Neural crest cell (in vitro differentiated cells): ENCODE measurements at places on chromosomes 3 and 15.
A peak's percentile ranks its signal among the peaks of the same experiment; 100 is the strongest.

- no peak for DNase-seq
These were observed 153.0 kb upstream of the CGNL1 start for GRCh38 chr15:57223345-57223744.

- DNase-seq: no peak
These were observed 185.8 kb upstream of the UBE3A start for GRCh38 chr15:25624504-25625177.

GRCh38 chr15:78565951-78566774 lies 843 bp downstream of the CHRNA5 start:
- peak; percentile 8 for DNase-seq

GRCh38 chr3:47612178-47612577 lies 33.5 kb upstream of the CSPG5 start:
- DNase-seq: no peak

- DNase-seq: no peak
These were observed 487.2 kb upstream of the FRG2C start for GRCh38 chr3:75176937-75177336.

- DNase-seq: no peak
These were observed 80.6 kb upstream of the PRR20G start for GRCh38 chr3:127368186-127369032.

- no peak for DNase-seq
These were observed 87.8 kb upstream of the SEC13 start for GRCh38 chr3:10408680-10409079.

DNA sequence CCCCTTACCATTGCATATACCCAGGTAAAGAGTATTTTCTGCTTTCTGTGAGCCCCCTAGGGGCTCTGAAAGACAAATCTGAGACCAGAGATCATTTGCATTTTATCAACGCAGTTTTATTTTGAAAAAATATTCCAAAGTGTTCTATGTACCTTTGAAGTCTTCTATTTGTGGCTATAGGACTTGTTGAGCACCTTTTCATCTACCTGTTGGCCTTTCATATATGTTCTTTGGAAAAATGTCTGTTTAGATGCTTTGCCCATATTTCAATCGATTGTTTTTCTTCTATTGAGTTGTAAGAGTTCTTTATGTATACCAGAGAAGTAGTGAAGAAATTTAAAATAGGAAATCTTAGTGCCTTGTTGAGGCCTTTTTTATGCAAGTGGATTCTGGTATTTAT lies 94.0 kb downstream of the LRRC28 start:
- DNase-seq: no peak

DNA sequence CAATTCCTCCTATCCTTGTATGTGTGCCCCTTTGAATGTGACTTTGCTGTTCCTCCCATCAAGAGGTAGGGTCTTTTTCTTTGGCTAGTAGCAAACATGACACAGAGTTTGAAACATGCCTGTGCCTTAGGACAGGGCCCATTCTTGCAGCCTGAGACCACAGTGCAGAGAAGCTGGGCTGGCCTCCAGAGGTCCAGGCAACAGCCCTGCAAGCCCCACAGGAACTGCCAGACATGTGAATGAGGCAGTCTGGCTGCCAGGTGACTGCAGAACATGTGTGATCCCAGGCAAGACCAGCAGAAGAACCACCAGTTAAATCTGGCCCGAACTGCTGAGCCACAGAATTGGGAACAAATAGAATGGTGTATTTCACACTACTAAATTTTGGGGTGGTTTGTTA lies 1.2 kb upstream of the HGD start:
- no peak for DNase-seq

DNA sequence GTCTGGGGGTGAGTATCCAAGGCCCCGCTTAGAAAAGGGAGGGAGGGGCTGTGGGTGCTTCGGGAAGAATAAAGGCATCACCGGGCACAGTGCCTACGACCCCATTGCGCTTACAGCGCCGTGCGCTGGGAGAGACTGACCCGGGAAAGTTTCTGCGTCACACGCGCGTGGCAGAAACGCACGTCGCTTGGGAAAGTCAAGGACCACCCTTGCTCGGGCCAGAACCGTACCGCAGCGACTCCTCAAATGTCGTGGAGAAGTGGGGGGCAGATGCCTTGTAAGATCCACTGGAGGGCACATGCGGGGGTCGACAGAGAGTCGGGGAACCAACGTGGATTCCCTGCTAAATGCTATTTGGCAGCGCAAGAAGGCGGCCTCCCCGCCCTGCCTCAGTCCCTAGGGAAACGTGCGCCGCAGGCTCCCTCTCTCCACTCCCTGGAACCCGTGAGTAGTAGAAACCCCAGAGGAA lies 2.4 kb downstream of the ADAMTS9 start:
- no peak for DNase-seq

- no peak for DNase-seq
These were observed 67.2 kb downstream of the LIPC start for GRCh38 chr15:58498821-58499580.

GRCh38 chr3:41600616-41601015 lies 361.3 kb downstream of the ULK4 start:
- no peak for DNase-seq

GRCh38 chr3:160049038-160049437 lies 60.4 kb downstream of the IL12A start:
- DNase-seq: no peak

GRCh38 chr3:160643994-160644393 lies 33.0 kb upstream of the ARL14 start:
- DNase-seq: no peak

GRCh38 chr3:42177068-42177800 lies 86.1 kb downstream of the TRAK1 start:
- DNase-seq: no peak

DNA sequence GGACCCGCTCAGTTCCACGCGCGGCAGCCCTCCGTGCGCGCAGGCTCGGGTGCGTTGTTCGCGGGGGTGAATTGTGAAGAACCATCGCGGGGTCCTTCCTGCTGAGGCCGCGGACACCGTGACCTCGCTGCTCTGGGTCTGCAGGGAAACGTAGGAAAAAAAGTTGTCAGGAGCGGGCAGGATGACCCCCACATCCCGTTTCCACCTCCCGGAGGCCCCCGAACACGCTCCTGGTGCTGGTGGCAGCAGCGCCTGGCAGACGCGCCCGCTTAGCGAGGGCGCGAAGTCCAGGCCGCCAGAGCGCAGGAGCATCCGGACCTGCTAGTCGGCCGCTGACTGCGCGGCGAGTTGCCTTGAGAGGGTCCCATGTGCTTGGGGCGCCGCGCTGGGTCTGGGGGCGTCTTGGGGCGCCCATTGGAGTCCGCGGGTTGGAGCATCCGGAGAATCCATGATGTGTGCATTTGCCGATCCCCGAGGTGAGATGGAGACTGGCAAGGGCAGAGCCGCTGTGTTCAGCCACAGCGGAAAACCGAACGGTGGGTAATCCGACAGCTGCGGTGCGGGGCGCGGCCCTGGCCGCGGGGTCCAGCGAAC lies 520 bp downstream of the GREM1 start:
- DNase-seq: peak; percentile 5

DNA sequence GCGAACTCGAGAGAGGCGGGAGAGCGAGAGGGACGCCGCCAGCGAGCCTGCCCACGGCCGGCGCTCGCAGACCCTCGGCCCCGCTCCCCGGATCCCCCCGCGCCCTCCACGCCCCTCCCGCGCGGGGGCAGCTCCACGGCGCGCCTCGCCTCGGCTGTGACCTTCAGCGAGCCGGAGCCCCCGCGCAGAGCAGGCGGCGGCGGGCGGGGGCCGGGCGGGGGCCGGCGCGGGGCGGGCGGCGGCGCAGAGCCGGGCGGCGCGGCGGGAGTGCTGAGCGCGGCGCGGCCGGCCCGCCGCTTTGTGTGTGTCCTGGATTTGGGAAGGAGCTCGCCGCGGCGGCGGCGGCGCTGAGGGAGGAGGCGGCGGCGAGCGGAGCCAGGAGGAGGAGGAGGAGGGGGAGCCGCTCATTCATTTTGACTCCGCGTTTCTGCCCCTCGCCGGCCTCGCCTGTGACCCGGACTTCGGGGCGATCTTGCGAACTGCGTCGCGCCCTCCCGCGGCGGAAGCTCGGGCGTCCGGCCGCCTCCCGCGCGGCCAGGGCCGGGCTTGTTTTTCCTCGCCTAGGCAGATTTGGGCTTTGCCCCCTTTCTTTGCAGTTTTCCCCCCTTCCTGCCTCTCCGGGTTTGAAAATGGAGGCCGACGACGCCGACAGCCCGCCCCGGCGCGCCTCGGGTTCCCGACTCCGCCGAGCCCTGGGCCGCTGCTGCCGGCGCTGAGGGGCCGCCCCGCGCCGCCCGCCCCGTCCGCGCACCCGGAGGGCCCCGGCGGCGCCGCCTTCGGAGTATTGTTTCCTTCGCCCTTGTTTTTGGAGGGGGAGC lies 524 bp downstream of the IGF1R start:
- peak; percentile 32 for DNase-seq

DNA sequence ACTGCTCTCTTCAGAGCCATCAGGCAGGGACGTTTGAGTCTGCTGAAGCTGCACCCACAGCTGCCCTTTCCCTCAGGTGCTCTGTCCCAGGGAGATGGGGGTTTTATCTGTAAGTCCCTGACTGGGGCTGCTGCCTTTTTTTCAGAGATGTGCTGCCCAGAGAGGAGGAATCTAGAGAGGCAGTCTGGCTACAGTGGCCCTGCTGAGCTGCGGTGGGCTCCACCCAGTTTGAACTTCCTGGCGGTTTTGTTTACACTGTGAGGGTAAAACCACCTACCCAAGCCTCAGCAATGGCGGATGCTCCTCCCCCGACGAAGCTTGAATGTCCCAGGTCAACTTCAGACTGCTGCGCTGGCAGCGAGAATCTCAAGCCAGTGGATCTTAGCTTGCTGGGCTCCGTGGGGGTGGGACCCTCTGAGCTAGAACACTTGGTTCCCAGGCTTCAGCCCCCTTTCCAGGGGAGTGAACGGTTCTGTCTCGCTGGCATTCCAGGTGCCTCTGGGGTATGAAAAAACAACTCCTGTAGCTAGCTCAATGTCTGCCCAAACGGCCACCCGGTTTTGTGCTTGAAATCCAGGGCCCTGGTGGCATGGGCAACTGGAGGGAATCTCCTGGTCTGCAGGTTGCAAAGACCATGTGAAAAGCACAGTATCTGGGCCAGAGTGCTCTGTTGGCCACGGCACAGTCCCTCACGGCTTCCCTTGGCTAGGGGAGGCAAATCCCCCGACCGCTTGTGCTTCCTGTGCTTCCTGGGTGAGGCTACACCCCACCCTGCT lies 21.1 kb upstream of the ST6GAL1 start:
- no peak for DNase-seq

GRCh38 chr3:20074226-20075063 lies 34.2 kb downstream of the KAT2B start:
- no peak for DNase-seq

DNA sequence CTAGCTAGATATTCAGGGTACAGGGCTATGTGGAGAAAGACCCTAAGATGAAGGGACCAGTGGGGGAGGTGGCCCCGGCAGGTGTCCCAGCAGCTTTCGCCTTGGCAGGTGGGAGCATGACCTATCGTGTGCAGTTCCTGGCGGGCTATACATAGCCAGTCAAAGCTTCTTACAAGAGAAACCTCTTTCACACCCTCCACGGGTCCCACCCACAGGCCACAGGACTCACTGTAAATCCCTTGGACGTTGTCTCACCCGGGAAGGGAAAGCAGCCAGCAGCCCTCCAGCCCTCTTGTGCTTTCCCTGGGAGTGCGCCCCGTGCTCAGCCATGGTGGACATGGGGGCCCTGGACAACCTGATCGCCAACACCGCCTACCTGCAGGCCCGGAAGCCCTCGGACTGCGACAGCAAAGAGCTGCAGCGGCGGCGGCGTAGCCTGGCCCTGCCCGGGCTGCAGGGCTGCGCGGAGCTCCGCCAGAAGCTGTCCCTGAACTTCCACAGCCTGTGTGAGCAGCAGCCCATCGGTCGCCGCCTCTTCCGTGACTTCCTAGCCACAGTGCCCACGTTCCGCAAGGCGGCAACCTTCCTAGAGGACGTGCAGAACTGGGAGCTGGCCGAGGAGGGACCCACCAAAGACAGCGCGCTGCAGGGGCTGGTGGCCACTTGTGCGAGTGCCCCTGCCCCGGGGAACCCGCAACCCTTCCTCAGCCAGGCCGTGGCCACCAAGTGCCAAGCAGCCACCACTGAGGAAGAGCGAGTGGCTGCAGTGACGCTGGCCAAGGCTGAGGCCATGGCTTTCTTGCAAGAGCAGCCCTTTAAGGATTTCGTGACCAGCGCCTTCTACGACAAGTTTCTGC lies 15.0 kb downstream of the GRK7 start:
- DNase-seq: no peak

DNA sequence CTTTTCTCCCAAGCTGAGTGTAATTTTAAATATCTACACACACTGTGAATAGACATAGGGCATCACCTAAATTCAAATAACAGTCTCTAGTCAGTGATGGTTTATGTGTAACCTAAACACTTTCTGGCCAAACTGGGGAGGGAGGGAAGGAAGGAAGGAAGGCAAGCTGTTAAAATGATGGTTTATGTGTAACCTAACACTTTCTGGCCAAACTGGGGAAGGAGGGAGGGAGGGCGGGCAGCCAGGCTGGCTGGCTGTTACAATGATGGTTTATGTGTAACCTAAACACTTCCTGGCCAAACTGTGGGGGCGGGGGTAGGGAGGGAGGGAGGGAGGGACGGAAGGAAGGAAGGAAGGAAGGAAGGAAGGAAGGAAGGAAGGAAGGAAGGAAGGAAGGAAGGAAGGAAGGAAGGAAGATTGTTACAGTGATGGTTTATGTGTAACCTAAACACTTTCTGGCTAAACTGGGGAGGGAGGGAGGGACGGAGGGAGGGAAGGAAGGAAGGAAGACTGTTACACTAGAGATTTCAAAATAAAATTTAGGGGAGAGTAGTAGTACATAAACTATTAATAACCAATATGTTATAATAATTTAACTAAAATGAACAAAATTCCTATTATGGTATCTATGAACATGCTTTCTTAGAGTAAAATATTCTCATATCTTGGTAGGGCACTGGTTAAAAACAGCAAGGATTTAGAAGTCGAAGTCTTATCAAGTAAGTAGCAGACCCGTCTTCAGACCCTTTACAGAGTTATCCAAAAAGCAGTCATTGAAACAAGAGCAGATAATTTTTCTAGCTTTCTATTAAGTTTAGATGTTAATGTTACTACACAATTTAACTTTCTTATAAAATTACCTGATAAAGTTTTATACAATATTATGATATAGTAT lies 148.1 kb downstream of the LMLN start:
- no peak for DNase-seq

DNA sequence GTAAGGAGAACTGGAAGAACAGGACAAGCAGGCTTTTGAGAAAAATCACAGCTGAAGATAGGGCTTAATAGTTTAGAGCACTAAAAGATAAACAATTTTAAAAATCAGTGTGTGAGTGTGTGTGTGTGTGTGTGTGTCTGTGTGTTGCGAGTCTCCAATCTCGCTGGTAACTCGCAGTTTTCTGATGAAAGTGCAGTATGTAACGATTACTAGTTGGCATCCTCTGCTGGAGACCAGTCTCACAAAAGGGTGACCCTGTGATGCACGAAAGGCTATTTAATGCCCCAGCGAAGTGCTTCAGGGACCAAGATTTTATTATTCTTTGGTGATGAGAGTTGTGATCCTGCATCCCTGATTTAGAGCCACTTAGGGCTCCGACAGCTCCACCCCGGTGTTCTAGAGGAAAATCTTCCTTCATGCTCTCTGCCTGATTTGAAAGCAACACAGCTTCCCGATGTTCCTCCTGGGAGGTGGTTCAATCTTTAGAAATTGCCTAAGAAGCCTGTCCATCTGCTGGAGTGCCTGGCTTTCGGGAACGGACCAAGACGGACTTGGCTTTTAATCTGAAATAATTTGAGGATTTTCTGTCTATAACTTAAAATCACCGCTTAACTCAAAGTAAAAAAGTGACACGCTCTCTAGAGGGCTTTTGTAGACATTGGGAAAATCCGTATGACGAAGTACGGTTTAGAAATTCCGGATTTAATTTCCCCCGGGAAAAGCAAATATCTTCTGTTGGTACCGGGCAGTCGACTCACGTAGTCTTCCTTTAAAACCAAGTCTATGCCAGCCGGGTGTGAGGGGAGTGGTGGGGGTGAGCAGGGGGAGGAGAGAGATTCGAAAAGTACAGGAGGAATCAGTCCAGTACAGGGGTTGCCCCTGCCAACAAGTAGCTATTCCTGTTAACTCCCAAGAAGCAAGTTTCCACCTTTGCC lies 1.1 kb upstream of the ALCAM start:
- no peak for DNase-seq
